ENCODE measurements at places on chromosomes 13 and 19.
A peak's percentile ranks its signal among the peaks of the same experiment; 100 is the strongest.

GRCh38 chr19:7400815-7401214 is 52.1 kb downstream of the ARHGEF18 start:
- DNase-seq: no peak

- peak; percentile 25 for DNase-seq
Measured at GRCh38 chr13:98576200-98576945, 534 bp downstream of the STK24 start.

DNA sequence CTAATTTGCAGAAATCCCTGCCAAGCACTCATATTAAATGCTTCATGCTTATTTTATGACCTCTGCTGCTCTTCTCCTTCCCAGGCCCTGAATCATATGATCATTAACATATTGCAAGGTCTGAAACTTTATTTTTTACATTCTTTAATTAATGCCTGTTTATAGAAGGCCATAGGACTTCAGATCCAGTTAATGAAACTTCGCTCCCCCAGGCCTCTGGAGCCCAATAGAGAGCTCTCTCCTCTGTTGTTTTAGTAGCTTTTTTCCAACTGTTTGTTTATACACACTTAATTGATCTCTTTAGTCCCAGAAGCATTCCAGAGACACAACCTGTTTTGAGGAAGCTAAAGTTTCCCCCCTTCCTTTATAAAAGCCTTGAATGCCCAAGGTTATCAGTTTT is 68.3 kb downstream of the DACH1 start:
- DNase-seq: no peak

GRCh38 chr13:23985060-23985459 is 87.8 kb upstream of the C1QTNF9B start:
- DNase-seq: no peak

GRCh38 chr13:43369319-43369718 is 345.9 kb downstream of the DNAJC15 start:
- DNase-seq: no peak

GRCh38 chr13:33710924-33711323 is 107.0 kb upstream of the RFC3 start:
- DNase-seq: no peak

GRCh38 chr19:40829205-40829604 is 21.0 kb downstream of the CYP2A6 start:
- no peak for DNase-seq

- no peak for DNase-seq
Measured at GRCh38 chr13:102863590-102863989, 17.8 kb downstream of the ERCC5 start.

DNA sequence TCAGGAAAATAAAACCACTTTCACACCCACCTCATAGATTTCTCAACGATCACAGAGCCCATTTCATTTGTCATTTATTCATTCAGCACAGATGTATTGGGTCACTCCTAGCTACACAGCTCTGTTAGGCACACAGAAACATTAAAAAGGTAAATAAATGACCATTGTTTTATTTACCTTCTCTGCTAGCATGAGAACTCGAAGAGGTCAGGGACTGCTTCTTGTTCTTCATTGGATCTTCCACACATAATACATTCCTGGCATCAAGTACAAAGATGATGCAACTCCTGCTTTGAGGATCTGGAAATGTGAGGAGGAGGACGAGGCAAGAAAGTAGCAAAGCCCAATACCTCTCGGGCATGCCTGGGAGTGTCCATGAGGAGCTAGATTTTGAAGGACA is 168.1 kb downstream of the RBM26 start:
- no peak for DNase-seq

GRCh38 chr19:55402509-55402908 is 5.1 kb downstream of the UBE2S start:
- no peak for DNase-seq
